Caki2 (cell line): ENCODE measurements at places on chromosomes 1 and 21. TPM values are rescaled to one million over a fixed set of nuclear protein-coding genes. Genes with fewer than 3 reads are reported as not detected.

DNA sequence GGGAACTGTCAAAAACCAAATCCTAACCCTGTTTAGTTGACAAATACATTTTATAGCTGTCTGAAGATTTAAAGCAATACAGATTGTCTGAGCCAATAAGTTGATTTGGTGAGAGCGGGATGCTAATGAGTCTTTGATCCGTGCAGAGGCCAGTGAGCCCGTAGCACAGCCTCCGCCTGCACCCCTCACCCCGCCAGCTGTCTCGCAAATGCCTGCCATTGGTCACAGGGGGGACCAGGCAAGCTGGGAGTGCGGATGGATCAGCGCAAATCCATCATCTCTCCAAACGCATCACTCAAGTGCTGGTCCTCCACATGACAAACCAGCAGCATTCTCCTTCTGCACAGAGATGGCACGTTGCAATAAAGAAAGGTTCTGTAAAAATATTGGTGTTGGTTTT lies 51.0 kb downstream of the ZBTB18 start:
- no peak for DNase-seq

GRCh38 chr1:235025422-235025984 lies 103.1 kb downstream of the TOMM20 start:
- DNase-seq, result no peak

GRCh38 chr1:8303141-8303540 lies 14.8 kb upstream of the SLC45A1 start:
- no peak for DNase-seq

- no peak for DNase-seq
Observed at GRCh38 chr1:183886853-183887252, 81.9 kb downstream of the RGL1 start.

- DNase-seq, result no peak
Observed at GRCh38 chr1:212615201-212615470, 6.6 kb downstream of the ATF3 start.

DNA sequence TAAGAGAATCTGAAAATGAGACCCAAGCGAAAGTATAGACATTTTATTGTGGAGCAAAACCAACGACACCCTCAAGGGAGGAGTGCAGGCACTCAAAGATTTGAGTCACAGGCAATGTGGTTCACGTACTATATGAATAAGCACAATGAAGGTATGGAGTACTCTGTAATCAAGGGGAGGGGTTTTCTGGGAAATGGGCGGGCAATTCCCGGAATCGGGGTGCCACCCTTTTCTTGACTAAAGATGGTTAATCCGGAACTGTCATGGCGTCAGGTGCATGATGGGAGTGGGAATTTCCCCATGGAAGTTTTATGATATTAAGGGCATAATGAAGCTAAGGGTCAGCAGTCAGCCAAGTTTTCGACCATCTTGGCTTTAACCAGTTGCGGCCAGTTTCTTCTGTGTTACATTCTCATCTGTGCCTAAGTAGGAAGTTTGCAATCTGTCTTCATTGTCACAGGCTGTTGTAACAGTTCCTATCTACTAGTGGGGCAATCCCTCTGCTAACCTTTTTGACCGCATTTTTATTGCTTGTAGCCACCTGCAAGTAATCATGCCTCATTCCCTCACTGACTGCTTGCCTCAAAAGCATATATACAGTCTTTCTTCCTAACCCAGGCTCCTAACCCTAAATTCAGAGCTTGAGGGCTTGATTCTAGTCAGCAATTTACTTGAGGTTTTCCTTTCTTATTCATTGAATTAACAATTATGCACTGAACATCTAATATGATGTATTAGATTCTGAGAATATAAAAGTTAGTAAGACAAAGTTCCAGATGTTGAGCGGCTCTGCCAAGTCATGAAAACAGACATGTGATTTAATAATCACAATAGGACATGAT lies 775 bp upstream of the AIM2 start:
- DNase-seq, result no peak

DNA sequence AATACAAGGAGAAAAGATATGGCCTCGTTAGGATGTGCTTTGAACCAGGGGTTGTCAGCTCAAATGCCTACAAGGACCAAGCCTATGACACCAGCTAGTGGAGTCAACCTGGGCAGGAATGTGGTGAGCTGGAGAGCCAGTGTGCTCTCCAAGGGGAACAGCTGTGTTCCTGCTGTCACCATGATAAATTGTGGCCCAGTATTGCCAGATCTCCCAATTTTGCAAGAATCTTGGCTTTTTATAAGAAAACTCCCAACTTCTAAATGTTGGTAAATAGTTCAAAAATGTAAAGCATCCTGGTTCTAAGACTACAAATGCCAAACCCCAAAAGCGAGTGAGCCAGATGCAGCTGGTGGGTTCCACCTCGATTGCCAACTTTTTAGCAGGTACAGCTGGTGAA lies 391.1 kb downstream of the PLPP3 start:
- DNase-seq, result no peak

GRCh38 chr1:53561503-53562105 lies 102.4 kb downstream of the DMRTB1 start:
- DNase-seq, result no peak

DNA sequence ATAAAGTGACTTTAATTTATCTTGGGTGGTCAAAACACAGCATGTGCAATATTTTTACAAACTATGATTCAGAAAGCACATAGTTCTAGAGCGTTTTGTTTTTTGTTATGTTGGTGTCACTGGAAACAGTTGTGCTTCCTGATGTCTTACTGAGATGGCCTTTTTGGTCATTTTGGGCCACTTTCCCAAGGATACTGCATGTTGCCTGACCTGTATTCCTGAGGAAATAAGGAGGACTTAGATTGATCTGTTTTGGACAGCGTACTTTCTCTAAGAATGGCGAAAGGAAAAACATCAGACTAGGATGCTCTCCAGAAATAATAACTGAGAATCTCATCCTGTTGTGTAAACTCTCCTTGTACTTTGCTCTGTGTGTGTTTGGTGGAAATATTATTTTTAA lies 451.2 kb downstream of the USP25 start:
- DNase-seq, result no peak

DNA sequence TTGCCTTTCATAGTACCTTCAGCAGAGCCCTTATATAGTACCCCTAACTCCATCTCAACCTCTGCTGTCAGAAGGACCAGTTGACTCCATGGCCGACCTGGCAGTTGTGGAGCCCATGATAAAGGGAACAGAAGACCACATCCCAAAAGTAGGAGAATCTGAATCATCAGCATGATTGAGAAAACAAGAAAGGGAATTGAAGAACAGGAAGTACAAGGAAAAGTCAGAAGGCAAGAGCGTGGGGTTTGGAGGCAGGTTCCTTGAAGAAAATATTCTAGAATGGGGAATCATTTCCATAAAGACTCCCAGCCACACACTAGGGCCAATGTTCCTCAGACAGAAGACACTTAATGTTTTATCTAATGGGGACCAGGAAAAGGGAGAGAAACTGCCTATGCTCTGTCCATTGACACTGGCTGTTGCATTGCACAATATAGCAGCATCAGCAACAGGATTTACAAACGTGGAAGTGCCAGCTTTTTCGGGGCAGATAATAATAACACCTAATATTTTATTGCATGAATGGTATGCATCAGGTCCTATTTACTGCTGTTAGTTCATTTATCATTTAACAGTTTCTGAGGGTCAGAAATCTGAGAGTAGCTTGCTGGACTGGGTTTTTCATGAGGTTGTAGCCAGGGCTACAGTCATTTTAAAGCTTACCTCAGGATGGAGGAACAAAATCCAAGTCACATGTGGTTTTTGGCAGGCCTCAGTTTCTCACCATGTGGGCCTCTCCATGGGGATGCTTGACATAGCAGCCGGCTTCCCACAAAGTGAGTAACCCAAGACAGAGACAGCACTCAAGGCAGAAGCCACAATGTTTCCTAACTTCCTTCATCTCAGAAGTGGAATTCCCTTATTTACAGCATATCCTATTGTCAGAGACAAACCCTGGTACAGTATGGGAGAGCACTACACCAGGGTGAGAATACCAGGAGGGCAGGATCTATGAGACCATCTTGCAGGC lies 483.4 kb downstream of the PLPP3 start:
- DNase-seq, result no peak

DNA sequence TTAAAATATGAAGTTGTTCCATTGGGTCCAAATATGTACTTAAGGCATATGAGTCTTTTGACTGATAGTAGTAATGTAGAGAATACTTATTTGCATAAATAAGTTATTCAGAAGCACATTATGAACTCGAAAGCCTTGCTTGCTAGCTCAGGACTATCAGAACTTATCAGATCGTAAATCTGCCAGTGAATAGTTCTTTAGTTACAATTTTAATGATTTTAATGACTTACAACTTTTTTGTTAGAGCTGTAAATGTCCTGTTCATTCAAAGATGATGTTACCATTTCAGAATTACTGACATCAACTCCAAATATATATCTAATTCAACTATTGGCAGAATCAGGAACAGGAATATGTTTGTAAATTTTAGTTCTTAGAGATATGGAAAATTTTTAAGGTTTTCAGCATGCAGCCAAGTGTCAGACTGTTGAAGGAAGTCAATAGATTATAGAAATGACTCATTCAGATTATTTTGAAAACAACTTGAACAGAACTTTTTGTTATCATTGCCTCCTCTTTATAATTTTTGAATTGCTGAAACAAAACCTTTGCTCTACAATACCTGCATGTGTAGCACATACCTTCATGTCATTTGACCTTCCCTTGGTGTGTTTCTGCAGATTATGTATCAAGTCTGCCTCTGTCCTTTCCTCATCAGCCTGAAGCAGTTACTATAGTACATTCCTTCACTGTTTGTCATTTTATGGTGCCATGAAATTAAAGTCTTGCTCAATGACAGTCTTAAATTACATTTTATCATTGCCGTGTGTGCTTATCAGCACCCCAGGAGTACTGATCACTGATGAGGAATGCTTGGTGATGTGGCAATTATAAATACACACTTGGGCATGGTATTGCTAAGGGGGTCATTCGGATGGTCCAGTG lies 44.9 kb downstream of the LRRC8D start:
- peak; percentile 29 for DNase-seq

DNA sequence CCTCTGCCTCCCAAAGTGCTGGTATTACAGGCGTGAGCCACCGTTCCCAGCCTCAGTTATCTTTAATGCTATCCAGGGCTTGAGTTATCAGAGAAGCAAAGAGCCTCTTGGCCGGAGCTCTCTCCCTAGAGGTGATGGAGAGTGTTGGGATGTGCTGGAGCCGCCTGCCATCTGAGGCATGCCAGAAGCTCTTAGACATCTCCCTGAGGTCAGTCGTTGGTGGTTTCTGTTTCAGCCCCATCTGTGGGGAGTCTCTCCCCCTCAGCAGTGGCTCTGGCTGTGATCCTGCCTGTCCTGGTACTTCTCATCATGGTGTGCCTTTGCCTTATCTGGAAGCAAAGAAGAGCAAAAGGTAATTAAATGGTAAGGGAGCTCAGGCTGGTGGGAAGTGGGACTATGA lies 11.6 kb upstream of the ZNF691 start:
- DNase-seq, result no peak

GRCh38 chr1:119790451-119791198 lies 20.6 kb downstream of the REG4 start:
- DNase-seq, result no peak

GRCh38 chr1:91026320-91026719 lies 4.5 kb upstream of the ZNF644 start:
- peak; percentile 28 for DNase-seq

DNA sequence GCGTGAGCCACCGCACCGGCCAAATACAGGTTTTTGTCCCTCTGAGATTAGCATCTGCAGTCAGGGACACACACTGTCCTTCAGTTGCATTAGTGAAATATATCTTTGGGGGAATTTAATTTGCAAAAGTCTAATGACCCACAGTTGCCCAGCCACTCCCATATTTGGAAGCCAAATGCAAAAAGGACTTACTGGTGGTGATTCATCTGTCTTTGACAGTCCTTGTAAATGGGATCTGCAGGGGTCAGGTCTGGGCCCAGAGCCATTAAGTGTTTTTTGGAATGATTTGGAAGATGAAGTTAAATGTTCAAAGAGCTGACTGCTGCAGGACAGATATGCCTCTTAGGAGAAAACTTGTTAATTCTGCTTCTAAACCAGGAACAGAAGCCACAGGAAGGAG lies 44.6 kb upstream of the DNASE2B start:
- no peak for DNase-seq

- no peak for DNase-seq
Observed at GRCh38 chr1:27635396-27636142, 584 bp upstream of the FGR start.

- no peak for DNase-seq
Observed at GRCh38 chr1:160777486-160778089, 18.4 kb upstream of the LY9 start.

DNA sequence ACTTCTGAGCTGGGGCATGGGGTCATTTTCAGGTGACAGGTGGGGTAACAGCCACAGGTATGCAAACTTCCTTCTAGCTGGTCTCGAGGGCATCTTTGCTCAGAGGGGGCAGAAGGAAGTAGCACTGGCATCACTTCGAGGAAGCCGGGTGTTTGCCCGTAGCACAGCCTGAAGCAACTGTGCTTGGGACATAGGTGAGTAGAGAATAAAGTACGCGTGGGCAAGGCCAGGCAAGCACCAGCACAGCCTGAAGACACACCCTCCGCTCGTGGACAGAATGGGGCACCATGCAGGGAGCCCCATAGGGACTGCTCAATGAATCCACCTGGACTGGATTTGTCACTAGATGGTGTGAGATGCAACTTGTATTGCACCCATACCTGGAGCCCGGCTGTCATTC lies 167.1 kb downstream of the KCNJ6 start:
- DNase-seq, result no peak

DNA sequence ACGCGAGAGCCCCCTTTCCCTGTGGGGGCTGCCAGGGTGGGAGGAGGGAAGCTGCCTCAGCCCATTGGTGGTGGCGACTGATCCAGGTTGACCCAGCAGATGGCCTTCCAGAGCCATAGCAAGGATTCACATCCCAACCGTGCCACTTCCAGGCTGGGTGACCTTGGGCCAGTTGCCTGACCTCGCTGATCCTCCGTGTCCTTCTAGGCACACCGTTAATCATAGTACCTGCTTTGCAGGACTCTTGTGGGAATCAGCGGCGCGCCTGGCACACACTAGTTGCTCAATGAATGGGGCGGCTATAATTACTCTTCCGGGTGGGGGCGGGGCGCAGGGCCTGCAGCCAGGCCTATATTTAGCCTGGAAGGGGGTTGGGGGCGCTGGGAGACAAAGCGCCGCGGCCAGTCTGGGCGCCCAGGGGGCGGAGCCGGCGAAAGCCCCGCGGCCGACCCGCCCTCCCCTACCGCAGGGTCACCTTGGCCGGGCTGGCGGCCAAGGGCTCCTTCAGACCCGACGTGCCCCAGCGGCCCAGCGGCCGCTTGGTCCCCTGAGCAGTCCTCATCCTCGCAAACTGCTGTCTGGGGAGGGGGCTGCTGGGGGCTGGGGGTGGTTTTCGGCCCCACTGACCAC lies 5.1 kb downstream of the HSPB7 start:
- peak; percentile 73 for DNase-seq

DNA sequence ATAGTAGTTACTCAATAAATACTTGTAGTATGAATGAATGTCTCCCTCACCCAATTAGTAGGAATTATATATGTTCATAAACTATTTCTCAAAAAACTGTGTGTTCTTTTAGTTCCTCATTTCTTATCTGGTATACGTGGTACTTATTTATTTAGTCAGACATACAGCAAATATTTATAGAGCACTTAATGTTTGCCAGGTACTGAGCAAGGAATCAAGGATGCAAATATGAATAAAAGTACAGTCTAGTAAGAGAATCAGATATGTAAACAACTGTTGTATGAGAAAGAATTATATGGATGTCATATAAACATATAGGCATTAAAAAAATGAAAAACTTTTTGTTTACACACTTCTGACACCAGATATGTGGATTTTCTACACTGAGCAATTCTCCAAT lies 58.5 kb downstream of the ATF6 start:
- no peak for DNase-seq

The LCE1E gene
- total RNA-seq, result not detected in 2 replicates

The HSPA6 gene
- total RNA-seq, result 0.09 and 0.61 TPM in 2 replicates

The TIMM17A gene
- 48.8 and 56.4 TPM in 2 replicates for total RNA-seq

The NADK gene
- 51.8 and 82.9 TPM in 2 replicates for total RNA-seq

The NEGR1 gene
- total RNA-seq, result 0.03 and 0.09 TPM in 2 replicates

The PFDN2 gene
- total RNA-seq, result 23.4 and 34.3 TPM in 2 replicates

The IFT25 gene
- 48.5 and 49.9 TPM in 2 replicates for total RNA-seq
